Cerebellum (tissue), 4 donors: ENCODE measurements at places on chromosomes 3 and 15.

GRCh38 chr3:31817411-31817966 is 163.6 kb downstream of the OSBPL10 start:
- no peak for DNase-seq

DNA sequence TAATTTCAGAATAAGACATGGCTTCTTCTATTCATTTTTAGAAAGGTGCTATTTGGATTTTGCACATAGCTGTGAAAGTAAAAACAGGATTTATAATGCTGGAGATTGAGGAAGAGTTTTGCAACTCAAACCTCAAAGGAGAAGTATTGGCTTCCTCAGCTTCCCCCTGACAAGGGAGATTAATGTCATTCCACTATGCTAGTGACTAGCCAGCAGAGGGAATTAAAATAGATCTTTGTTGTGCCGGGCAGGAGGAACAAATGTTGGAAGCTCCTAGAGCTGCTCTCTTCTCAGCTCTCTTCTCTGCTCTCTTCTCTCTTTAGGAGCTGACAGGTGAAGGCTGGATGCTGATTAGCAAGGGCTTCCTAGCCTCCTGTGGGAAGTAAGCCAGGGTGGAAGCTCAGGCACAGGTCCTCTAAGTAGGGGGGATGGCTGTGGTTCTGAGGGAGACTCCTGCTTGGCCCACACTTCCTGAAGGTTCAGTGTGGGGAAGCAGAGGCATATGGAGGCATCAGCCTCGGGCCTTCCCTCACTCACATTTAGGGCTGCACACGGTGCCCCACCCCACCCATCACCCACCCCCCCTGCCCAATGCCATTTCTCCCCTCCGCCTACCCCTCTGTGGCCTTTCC is 29.6 kb downstream of the CX3CR1 start:
- no peak for DNase-seq

DNA sequence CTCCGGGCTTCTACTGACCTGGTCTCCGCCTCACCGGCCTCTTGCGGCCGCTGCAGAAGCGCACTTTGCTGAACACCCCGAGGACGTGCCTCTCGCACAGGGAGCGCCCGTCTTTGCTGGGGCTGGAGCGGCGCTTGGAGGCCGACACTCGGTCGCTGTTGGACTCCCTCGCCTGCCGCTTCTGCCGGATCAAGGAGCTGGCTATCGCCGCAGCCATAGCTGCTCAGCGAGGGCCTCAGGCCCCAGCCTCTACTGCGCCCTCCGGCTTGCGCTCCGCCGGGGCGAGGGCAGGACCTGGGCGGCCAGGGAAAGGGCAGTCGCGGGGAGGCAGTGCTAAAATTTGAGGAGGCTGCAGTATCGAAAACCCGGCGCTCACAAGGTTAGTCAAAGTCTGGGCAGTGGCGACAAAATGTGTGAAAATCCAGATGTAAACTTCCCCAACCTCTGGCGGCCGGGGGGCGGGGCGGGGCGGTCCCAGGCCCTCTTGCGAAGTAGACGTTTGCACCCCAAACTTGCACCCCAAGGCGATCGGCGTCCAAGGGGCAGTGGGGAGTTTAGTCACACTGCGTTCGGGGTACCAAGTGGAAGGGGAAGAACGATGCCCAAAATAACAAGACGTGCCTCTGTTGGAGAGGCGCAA is 319.2 kb downstream of the FGF12 start:
- DNase-seq, result peak; percentile 52

- peak; percentile 21 for DNase-seq
Observed at GRCh38 chr15:78234515-78235040, at the start of gene ACSBG1. ACSBG1 (minus strand) TSS chr15:78234565; CDS start chr15:78234501, 64 bp downstream.

GRCh38 chr3:182925330-182925943 is 54.9 kb downstream of the DCUN1D1 start:
- no peak for DNase-seq

DNA sequence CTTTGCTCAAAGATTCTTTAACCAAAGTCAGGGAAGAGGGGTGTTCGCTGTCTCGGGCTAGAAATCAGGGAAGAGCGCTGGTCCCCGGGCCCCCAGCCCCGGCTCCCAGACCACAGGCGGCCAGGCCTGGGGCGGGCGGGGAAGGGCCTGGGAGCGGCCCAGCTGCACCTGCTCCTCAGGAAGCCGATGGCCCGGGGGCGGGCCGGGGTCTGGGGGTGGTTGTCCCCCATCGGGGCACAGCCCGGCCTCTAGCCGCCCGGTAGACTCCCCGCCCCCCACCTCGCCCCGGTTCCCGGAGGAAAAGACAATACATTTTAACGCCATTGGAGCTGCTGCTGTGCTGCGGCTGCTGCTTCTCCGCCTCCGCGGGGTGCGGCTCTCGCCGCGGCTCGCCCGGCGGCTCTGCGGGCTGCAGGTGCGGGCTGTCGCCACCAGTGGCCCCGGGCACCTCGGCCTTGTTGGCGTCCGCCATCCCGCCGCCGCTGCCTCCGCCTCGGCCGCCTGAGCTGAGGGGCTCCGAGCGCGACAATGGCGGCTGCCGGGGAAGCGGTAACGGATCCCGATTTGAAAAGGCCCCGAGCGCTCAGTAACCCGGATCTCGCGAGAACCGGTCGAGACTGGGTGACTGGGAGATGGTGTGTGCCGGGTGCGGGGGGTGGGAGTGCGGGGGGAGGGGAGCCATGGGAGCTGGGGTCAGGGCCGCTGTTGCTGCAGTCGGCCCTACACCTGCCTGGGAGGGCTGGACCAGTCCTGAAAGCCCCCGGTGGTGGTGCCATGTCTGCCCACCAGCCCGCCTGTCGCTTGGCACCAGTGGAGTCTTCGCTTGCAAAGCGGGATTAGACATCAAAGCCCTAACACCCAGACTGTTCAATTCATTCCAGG is at the start of gene MYEF2:
TSS of gene MYEF2 (minus strand) at position 530 of the 882 bp plus-strand sequence. CDS start at position 472, 58 bp downstream.
- peak; percentile 84 for DNase-seq

DNA sequence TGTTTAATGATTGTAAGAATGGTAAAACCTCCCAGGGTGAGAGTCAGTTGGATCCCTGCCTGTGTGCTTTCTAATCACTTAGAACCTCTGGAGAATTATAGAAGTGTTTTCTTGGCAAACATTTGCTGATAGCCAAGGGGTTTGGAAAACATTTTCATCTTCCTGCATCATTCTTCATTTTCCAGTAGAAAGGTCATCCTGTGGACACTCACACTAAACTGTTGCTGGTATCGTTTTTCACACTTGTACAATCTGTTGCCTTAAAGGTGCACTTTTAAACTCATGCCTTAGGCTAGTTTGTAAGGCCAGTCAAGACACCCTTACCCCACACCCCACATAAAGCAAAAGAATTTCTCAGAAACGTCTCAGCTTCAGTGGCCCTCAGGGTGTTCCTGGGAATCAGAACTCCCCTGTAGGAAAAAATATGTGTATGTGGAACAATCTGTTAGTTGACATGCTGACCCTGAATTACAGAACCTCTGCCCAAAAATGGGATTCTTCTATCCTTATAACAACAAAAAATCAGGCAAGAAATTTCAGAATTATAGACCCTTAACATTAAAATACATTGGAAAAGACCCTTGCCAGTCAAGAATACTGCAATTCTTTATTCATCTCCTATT is 5.8 kb upstream of the PLD1 start:
- no peak for DNase-seq

DNA sequence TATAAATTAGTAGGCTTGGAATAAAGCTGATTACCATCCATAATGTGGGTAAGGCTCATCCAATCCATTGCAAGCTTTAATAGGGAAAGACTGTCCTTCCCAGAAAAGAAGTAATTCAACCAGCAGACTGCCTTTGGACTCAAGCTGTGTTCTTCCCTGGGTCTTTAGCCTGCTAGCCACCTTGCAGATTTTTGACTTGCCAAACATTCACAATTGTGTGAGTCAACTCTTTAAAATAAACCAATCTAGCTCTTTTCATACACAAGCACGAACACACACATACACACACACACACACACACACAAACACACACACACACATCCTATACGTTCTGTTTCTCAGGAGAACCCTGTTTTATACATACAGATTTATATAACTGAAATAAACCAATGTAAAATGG is 248.1 kb downstream of the NAALADL2 start:
- no peak for DNase-seq

DNA sequence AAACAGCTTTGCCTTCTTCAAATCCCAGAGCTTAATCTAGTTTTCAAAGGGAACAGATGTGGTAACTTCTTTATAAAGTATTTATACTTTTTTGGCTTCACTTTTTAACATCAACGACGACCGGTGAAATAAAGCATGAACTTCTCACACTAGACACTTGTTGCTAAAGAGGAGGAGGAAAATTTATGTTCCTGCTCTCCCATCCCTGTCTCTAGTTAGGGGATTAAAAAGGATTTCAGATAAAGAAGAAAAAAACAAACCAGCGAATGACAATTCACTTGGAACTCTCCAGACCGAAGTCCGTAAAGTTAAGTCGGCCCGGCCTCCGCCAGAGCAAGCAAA is 672 bp downstream of the NEDD4 start:
- peak; percentile 15 for DNase-seq

DNA sequence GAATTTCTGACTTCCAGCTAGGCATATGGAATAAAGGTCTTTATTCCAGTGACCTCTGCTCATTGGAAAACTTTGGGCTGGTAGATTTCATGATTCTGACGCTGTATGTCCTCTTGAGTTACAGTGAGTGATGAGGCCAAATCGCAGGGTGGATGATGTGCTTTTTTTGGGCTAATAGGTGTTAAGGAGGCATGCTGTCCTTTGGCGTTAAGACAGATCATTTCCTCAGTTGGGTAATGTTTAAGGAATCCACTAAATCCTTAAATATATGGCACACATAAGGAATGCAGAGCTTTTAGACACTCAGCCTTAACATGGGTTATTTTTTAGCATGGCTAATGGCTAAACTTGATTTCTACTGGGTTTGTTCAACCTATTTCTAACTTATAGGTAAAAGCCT is 87.9 kb downstream of the LPP start:
- peak; percentile 24 for DNase-seq

DNA sequence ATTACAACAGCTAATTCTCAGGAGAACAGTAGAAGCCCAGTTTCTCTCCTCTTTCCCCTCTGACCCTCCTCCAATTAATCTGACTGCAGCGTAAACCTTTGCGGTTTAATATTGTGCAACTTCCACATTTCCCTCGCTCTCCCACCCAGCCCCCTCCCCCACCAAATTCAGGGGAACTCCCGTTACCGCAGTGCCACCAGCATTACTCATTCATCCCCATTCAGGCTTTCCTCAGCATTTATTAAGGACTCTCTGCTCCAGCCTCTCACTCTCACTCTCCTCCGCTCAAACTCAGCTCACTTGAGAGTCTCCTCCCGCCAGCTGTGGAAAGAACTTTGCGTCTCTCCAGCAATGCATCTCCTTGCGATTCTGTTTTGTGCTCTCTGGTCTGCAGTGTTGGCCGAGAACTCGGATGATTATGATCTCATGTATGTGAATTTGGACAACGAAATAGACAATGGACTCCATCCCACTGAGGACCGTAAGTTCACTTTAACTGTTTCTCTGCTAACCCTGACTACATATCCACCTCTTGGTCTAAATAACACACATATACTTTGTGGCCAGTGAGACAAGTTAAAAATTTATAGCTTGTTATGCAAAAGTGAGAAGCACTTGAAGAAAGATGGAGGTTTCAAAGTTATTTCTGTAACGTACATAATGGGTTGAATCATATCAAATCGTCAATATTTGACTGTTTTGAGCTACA is at the start of gene PTX3:
TSS of gene PTX3 (plus strand) at position 268 of the 709 bp plus-strand sequence. CDS start at position 352, 84 bp downstream.
- DNase-seq, result peak; percentile 35

GRCh38 chr3:177960014-177960413 is 576.2 kb upstream of the KCNMB2 start:
- peak; percentile 2 for DNase-seq
